ENCODE measurements at places on chromosomes 5 and 9.

GRCh38 chr5:172952034-172952511, 7.2 kb upstream of the RPL26L1 start:
- no peak for DNase-seq

DNA sequence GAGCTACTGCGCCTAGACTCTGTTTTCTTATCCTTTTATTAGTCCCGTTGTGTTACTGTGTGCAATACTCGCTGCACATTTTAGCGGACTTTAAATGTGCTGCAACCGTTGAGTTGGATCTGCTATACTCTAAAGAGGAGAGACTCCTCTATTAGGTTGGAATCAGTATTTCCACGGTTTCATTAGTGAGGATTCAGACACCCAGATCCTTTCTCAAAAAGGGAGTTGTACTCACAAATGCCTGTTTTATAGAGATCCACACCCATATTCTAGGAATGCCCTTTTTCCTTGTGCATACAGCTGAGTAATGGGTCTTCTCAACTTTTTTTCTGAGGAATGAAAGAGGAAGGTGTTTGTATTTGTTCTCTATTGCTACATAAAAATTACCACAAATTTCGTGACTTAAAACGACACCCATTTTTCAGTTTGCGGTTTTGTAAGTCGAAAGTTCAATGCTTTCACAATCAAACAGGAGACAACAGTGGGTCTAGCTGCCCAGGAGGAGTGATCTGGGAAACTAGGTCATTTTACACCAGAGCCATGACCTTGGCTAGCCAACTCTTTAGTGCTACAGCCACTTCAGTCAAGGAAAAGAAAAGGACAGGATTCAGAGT, 52.8 kb upstream of the SLC44A1 start:
- DNase-seq = no peak

DNA sequence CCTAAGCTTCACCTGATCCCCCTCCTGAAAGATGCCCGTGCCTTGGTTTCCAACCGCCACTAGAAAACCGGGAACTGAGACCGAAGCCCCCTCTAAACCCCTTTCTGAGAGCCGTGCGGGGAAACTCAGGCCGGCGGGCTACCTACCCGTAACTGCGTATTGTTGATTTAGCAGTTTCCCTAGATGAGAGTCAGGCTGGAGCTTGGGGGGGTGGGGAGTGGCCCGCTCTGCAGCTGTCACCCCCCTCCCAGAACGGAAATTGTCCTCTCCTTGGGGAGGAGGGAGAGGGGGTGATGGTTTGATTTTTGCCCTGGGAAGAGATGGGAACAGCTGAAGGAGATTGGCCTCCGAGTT, 2.5 kb downstream of the CXXC5 start:
- DNase-seq = no peak

GRCh38 chr9:69593301-69593700, 78.9 kb downstream of the APBA1 start:
- DNase-seq = no peak

- no peak for DNase-seq
Measured at GRCh38 chr5:139974661-139975060, 68.4 kb downstream of the NRG2 start.

GRCh38 chr9:92669527-92669889, 423 bp downstream of the IPPK start:
- no peak for DNase-seq

DNA sequence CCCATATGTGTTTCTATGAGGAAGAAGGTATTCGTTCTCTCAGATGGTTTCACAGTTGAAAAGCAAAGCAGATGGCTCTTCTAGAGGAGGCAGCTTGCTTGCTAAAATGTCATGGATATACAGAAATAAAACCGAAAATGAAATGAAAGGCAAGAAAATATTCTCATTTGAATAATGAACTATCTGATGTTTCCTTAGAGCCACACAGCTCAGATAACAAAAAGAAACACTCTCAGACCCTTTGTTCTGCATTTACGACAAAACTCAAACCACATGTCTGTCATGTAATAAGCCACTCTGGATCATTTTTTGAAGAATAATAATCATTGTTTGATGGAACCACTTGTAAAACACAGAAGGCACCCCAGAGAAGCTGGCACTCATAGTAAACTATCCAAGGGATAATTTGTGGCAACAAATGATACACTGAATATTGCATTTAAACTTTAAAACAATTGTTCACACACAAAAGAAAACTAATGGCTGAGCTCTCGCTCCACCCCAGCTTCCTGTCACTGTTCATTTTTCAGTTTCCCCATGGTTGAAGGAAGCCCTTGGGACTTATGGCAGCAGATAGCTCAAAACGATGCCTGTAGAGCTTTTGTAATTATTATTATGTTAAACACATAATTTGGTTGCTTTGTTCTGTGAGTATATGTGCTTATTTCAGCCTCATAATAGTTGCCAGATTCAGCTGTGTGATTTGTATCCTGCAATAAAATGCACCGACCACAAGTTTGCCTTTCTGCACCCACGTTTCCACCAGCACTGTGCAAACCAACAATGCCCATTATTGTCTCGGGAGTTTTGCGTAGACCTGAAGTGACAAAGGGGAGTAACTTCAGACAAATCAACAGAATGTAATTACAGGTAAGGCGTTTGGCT, 256.0 kb downstream of the TMEM167A start:
- DNase-seq = no peak

DNA sequence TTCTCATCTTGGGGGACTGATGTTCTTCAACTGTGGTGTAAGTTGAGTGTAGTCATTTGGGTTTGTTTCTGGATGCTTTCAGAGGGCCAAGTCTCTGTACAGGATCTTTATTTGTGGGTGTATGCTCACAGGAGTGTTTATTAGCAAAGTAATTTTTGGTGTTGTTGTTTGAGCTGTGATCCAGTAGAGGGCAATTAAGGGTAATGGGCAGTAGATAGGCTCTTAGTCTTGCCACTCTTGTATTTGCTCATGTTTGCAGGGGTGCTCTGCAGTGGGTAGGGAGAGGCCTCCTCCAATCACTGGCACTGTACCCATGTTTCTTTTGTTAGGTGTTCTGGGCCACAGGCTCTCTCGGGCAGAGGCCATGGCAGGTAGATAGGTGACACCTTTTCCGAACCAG, 45.9 kb upstream of the ITGA2 start:
- DNase-seq = no peak

DNA sequence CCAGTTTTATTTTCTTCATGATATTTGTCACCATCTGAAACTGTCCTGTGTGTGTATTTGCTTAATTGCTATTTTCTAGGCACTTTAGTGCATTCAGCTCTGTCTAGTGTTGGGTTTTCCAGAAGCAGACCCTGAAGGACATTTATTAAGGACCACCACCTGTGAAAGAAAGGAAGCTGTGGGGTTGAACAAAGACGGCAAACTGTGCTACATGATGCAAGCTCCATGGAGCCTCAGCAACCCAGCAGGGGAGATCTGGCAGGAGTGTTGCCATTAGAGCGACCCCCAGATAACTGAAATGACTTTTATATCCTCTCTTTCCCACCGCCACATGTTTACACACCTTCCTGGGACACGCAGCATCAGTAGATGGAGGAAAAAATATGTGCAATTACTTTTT, 125.5 kb downstream of the GABRB2 start:
- no peak for DNase-seq

DNA sequence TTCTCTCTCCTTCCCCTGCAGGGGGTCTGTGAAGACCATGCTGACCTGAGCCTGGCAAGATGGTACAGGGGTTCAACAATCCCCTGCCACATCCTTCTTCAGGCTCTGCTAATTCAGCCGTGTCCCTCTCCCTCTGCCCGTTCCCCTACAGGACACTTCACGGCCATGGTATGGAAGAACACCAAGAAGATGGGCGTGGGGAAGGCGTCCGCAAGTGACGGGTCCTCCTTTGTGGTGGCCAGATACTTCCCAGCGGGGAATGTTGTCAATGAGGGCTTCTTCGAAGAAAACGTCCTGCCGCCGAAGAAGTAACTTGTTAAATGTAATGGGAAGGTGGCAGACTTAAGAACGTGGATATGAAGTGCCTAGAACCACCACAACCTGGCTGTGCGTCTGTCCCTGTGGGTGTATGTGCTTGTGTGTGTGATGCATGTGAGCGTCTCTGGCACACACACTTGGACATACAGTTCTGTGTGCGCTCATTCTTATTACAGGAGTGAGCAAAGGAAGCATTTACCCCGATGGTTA, 6.9 kb upstream of the CCIN start:
- DNase-seq = no peak

DNA sequence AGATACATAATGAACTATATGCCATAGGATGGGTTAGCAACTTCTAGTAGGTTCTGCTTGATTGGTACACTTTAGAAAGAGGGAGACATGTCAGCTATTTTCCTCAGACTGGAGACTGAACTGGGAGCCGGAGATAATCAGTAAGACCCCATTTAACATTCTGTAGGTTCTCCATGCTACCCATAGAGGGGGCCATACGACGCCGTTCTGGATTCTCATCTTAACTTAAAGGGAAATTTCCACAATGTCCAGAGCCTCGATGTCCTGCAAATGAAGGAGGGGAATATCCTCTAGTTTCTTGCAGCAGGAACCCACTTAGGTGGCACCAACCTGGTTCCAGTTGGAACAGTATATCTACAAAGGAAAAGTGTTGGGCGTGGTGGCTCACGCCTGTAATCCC, 22.3 kb upstream of the NPM1 start:
- no peak for DNase-seq

DNA sequence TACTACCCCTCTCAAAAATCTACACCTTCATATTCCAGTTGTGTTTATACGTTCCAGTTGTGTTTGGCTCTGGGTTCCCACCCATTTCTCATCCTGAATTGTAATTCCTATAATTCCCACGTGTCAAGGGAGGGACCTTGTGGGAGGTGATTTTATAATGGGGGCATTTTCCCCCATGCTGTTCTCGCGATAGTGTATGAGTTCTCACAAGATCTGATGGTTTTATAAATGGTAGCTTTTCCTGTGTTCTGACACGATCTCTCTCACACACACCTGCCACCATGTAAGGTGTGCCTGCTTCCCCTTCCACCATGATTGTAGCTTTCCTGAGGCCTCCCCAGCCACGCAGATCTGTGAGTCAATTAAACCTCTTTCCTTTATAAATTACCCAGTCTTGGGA, 108.5 kb upstream of the ADAMTS16 start:
- DNase-seq = no peak

- no peak for DNase-seq
Measured at GRCh38 chr9:739362-739761, 102.1 kb upstream of the DMRT1 start.

- DNase-seq = no peak
Measured at GRCh38 chr9:93594041-93594756, 17.8 kb downstream of the PHF2 start.

DNA sequence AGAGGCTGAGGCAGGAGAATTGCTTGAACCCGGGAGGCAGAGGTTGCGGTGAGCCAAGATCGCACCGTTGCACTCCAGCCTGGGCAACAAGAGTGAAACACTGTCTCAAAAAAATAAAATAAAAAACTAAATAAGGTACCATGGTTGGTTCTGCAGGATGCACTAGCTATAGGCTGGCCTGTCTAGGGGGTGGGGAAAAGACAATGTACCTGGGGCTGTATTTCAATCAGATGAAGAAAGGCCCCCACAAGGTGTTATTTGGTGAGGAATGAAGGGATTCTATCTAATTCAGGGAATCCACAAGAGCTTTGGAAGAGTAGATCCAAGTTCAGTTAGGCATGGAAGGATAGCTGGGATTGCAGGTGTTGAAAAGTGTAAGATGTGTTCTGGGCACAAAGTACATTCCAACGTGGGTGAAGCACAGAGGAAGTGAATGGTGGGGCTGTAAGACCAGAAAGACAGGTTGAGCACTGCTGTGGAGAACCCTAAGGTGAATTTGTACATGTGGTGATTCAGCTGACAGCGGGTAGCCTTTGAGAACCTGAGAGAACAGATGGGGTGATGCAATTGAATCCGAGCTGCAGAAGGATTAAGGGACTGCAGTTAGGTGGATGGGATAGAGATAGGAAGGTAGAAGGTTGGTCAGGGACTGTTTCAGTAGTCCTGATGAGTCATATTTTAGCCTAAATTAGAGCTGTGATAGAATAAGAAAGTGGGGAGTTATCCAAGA, 71.8 kb downstream of the CAST start:
- DNase-seq = no peak

DNA sequence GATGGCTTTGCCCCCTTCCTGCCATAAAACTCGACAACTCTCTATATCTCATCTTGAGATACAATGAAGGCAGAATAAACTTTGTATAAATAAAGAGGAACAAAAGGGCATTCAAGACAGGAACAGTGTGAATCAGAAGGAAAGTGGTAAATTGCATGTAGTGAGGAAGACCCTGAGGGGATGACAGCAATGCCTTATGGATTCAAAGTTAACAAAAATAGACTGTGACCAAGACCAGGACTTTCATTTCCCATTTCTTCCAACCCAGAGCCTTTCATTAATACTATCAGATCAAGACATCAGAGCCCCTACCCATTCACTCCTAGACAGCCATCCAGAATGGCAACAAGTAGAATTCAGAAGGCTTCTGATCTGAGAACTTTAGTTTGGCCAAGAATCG, 46.4 kb upstream of the ZNF462 start:
- DNase-seq = no peak
